Hematopoietic multipotent progenitor cell (in vitro differentiated cells): ENCODE measurements at places on chromosomes 1 and 21.
A peak's percentile ranks its signal among the peaks of the same experiment; 100 is the strongest.

GRCh38 chr1:163241746-163242145, 39.0 kb upstream of the RGS5 start:
- DNase-seq, result no peak

- DNase-seq, result no peak
Observed at GRCh38 chr1:67887146-67887545, 53.9 kb upstream of the GNG12 start.

DNA sequence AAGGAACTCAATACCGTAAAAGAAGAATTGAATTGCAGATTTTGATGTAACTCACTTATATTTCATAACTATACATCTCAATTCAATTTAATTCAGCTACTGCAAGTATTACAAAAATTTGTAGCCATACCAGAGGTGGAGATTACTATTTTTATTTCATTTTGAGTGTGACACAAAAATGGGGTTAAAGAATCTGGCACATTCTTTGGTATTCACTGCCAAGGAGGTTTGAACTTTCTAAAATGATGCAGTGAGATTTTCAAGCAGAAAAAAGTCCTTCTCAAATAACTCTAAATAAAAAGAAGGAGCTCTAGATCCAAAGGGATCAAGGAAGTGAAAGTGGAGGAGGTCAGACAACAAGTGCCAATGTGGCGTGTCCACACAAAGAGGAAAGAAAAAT, 569.0 kb downstream of the DPYD start:
- no peak for DNase-seq

GRCh38 chr1:175511496-175511895, 231.9 kb downstream of the TNR start:
- peak; percentile 21 for DNase-seq

GRCh38 chr1:10771789-10772188, 24.7 kb downstream of the CASZ1 start:
- DNase-seq, result no peak

DNA sequence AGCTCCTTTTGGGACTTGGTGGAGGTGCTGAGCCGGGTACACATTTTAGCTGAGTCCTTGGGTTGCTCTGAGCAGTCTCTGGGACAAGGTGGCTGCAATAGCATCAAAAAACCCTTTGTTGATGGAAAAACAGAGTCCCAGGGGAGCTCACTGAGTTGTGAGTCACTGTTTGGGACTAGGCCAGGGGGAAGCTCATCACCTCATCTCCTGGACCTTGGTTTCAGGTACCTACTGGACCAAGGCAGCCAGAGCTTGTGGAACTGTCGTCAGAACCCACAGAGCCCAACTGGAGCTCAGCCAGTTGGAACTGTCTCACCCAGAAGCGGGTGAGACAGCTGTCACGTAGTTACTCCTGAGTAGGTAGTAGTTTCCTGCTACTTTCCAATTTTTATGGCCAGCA, 146.7 kb downstream of the HLX start:
- no peak for DNase-seq

- peak; percentile 38 for DNase-seq
Observed at GRCh38 chr1:40075266-40075665, 21.8 kb downstream of the PPT1 start.

DNA sequence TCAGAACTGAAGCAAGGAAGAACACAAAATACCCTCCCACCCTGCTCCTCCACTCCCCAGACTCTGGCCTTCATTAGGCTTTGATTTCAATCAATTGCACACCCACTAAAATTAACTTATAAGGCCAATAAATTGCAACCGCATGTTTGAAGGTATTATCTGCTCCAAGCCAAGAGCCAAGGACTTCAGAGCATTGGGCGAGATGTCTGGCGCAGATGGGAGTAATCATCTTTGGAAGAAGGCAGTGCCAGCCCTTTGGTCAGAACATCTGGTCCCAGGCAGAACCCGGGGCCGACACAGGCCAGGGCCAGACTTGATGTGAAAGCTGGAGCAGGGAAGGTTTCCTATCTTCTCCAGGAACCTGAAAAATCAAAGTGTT, 60.0 kb downstream of the SLC66A1 start:
- no peak for DNase-seq

GRCh38 chr1:164967300-164967699, 389.2 kb downstream of the LMX1A start:
- no peak for DNase-seq

DNA sequence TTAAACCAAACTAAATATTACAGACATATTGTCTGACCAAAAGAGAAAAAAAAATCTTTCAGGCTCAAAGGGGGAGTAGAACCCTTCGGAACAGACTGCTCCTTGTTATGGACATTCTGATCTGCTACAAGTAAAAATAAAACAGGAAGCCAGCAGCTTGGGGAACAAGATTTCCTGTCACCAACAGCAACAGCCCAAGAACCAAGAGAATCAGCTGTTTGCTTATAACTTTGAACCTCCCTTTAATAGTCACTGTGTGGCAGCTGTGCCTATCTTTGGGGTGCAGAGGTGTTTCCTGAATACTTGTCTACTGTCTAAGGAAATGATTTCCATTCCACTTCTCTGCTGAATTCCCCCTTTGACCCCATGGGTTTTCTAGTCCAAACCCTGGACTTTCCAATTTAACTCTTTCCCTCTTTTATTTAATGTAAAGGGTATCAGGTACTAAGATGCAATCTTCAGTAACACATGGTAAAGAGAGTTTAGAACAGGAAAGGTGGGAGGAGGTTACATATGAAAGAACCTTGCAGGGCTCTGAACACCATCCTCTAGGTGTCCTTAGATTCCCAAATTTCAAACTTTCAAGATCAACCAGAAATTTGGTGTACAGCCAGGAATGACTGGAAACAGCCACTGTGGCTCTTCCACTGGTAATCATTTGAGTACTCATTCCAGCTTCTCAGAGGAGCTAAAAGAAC, 38.6 kb downstream of the GPR3 start:
- DNase-seq, result no peak

GRCh38 chr1:202036595-202037387, 26.4 kb downstream of the ELF3 start:
- no peak for DNase-seq

DNA sequence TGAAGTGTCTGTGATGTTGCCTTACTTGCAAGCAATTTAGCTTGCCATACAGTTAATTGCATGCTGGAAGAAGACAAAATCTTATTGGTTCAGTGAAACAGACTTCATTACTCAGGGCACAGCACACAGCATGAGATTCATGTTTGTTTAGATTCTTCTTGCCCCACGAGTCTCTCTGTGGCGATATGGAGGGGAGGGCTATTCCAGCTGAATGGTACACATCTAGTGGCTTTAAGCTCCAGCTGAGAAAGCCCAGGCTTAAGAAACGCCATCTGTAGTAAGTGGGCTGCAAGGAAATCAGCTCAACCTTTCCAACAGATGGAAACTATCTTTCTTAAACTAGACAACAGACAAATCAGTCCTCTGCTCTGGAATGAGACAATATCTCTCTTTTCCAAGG, 1022.0 kb downstream of the NCAM2 start:
- no peak for DNase-seq

GRCh38 chr1:215181518-215181917, 99.0 kb downstream of the KCNK2 start:
- no peak for DNase-seq

DNA sequence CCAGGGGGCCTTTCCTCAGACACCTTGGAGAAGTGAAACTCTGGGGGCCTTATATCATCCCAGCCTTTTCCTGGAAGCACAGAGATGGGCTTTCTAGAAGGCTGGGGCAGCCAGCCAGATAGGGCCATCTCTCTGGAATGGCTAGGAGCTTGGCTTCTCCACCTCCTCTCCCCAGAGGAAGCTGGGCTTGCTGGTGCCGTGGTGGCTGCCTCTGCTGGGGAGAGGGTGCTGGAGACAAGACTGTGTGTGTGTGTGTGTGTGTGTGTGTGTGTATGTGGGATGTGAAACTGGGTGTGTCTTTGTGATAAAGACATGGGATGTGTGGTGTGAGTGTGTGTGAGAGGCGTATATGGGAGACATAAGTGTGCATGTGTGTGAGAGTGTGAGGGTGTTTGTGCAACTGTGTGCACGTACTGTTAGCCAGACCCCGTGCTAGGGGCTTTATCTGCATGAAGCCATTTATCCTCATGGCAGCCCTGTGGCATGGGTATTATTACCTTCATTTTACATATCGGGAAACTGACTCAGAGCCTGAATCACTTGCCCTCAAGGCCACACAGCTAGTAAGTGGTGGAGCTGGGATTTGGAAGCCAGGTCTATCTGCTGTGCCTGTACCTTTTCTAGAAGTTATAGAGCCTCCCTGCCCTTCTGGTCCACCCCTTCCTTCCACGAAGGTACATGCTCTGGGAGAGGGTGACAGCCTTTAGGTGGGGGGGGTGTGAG, 44.2 kb downstream of the PTPRU start:
- no peak for DNase-seq

DNA sequence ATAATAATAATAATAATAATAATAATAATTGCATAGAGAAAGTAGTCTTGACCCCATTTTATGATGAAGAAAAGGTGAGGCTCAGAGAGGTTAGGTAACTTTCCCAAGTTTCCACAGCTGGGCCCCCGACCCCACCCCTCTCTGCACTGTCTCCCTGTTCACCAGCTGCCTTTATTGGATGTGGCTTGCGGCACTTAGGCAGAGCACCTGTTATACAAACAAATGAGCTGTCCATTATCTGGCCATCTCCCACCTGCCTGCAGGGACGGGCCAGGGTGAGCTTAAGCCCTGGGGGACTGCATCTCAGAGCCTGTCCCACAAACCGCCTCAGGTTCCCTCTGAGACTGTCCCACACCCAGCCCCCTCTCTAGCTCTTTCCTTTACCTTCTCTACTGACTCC, 10.1 kb upstream of the EFNA1 start:
- no peak for DNase-seq

- DNase-seq, result no peak
Observed at GRCh38 chr1:181129771-181130606, 41.5 kb downstream of the IER5 start.

GRCh38 chr1:24505816-24506215, 3.2 kb downstream of the RCAN3 start:
- DNase-seq, result no peak

DNA sequence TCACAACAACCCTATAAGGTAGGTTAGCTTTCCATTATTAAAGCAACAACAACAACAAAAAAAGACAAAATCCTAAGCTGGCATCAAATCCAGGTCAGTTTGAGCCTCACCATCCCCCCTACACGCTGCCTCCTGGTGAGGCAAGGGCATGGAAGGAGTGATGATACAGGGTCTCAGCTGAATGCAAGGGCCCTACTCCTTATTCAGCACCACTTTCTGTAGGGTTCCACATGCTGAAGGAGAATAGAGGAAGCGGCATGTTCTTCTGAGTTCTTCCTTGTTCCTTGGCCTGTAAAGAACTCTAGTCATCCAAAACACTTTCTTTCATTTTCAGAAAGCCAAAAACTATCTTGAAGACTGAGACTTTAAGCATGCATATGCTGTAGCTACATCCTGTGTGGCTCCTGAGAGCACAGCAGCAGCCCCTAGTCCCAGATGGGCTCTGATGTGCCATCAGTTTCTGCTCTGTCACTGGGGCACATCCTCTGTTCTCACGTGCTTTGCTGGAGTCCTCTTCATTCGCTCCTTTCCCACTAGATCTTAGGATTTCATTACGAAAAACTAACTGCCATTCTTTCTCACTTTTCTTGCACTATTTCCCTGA, 6.2 kb downstream of the ILDR2 start:
- DNase-seq, result peak; percentile 29

DNA sequence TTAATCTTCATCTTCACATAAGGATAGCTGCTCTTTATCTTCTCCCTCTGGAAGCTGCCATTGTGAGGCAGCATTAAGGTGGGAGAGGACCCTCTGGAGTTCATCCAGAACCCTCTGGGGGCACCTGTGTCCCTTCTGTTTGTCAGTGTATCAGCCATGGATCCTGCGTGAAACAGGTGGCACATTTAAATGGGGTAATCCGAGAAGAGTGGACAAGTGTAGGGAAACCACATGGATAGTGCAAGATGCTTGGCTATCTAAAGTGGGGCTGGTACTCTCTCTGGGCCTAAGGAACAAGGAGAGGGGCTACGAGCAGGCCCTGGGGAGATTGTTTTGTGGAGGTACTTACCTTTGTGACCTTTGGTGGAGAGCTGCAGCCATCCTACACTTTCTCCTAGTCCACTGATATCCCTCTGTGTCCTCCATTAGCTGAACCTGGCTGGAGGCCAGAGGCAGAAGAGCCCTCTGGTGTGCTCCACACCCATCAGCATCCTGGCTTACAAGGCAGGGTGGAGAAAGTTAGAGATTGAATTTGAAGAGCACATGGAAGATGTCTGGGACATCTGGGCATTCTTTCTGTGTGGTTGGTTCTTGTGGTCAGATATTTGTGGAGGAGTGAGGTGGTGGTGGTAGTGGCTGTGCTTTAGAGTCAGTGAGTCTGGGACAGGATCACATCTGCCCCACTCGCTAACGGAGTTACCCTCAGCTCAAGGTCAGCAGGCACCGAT, 117.7 kb downstream of the FGGY start:
- DNase-seq, result no peak

DNA sequence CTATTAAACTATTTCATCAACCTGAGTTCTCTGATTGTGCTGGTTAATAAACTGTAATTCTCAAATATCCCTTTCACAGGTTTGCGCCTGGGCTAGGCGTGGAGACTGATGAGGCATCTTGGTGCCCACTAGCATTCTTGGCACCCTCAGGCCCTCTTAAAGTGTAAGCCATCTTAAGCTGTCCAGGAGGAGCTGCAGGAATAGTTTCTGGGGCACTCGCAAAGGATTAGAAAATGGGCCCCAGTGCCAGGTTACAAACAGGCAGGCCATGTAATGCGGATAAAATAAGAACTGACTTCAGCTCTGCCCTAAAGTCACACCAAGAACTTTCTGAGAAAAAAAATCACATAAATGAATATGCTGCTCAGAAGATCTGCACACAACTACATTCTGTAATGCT, 1.1 kb downstream of the CASQ2 start:
- DNase-seq, result no peak
